ENCODE measurements at places on chromosomes 7 and 10.

GRCh38 chr10:83469728-83470331 lies 669.5 kb upstream of the GHITM start:
- no peak for DNase-seq

DNA sequence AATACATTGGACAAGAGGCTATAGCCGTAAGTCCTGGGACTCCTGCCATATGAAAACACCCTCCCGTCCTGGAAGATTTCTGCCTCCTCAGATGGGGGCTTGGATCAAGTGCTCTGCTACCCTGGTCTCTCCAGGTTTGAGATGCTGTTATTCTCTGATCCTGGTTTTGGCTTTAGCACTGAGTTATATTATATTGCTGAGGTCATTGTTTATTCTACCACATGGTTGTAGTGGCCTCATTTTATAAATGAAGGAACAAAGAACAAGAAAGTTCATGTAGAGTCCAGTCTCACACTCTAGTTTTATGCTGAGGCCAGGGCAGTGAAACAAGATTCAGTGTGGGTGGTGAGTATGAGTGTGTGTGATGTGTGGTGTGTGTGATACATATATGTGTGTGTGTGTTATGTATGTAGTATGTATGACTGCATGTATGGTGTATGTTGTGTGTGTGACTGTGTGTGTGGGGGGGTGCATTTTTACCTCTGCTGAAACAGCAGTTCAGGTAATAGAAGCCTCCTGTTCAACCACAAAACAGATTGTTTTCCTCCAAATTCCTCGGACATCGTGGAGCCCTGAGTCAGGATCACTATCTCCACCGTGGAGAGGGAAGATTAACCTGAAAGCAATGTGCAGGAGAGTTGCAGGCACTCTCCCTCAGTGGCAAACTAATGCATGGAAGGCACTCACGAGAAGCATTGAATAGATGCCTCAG lies 80.7 kb downstream of the C7orf25 start:
- DNase-seq: no peak

DNA sequence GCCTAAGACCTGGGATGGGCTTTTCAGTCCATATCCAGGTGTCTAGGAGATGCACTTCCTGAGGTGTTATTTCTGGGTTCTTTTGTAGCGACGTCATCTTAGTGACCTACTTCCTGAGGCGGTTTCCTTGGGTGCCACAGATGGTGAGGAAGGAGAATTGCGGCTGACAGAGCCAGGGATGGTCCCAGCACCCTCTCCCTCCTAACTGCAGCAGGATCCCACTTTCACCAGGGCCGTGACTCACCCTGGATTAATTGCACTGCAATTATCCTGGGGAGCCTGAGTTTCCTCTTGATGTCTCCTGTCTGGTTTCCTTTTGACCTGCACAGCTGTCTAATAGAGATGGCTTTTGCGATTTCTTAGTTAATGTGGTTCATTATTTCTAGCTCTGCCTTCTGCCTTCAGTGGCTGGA lies 271.7 kb downstream of the TCF7L2 start:
- no peak for DNase-seq

GRCh38 chr7:155411718-155412415 lies 46.1 kb upstream of the EN2 start:
- no peak for DNase-seq

- no peak for DNase-seq
Observed at GRCh38 chr10:93032809-93033137, 27.8 kb upstream of the CYP26C1 start.

GRCh38 chr7:3309140-3309539 lies 8.1 kb downstream of the SDK1 start:
- DNase-seq: no peak

- no peak for DNase-seq
Observed at GRCh38 chr7:136956232-136956631, 87.8 kb downstream of the CHRM2 start.

GRCh38 chr10:113454341-113455061 lies 98.4 kb upstream of the HABP2 start:
- DNase-seq: no peak

- DNase-seq: no peak
Observed at GRCh38 chr7:112529521-112529920, 48.7 kb downstream of the LSMEM1 start.

DNA sequence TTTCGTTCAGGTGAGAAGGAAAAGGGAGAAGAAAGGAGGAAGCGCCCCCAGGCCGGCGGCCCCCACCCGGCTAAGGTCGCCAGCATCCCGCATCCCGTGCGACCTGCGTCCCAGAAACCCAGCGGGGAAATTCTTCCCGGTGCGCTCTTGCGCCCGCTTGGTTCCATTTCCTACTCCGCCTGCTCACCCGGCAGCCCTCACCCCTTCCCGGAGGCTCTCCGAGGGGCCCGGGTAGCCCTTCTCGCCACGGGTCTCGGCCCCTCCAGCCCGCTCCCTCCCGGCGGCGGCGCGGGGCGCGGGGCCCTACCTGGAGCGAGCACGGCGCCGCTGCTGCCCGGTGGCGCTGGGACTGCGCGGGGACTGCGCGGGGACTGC lies at the start of gene PRKCQ:
Gene PRKCQ (minus strand): TSS at position 373 of the 375 bp plus-strand sequence. CDS start 65,141 bp downstream, outside the sequence.
- DNase-seq: no peak

- no peak for DNase-seq
Observed at GRCh38 chr7:22781230-22781711, 41.4 kb downstream of the TOMM7 start.

- DNase-seq: no peak
Observed at GRCh38 chr10:91598211-91598977, 34.5 kb downstream of the PPP1R3C start.

GRCh38 chr7:134188311-134188710 lies 61.2 kb downstream of the LRGUK start:
- no peak for DNase-seq

Data from cerebellar nuclear complex (tissue), 1 donor.